ENCODE measurements at places on chromosomes 4 and X.
A peak's percentile ranks its signal among the peaks of the same experiment; 100 is the strongest.

- no peak for DNase-seq
Observed at GRCh38 chr4:121510341-121510874, 129.6 kb upstream of the QRFPR start.

DNA sequence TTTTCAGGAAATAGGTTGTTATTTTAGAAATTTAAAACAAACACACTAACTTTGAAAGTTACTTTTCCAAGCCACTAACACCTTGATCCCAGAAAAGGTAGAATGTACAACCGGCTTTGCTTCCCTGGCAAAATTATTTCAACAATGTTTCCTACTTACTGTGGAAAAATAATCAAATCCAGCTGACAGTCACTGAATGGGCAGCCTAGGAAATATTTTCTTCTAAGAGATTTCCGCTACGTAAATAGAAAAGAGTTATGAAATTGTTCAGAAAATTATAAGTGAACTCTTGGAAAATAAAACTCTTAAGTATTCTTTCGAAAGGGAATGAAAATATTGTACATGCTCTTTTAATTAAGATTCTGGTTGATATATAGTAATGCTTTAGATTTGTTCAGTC is 195.7 kb downstream of the GASK1B start:
- no peak for DNase-seq

DNA sequence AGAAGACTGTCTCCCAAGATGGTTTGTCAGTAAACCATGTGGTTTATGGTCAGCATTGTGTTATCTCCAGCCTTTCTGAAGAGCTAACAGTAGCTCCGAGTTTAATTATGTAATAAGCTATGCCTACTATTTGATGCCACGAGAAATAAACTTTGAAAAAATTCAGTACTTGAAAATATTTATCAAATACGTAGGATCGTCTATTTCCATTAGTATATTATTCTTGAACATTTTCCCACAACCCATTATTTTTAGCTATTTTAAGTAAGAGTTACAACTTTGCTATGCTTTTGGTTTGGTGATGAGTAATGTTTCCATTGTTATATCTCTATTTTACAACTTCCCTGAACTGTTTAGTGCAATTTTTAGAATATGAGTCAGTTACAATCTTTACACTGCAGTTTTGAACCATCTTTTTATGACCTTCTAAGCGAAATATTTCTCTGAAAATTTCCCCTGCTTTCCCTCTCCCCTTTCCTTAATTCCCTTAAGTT is 44.5 kb upstream of the TRIM2 start:
- peak; percentile 19 for DNase-seq

- DNase-seq = peak; percentile 58
Observed at GRCh38 chrX:7889680-7890079, 37.5 kb downstream of the PNPLA4 start.

DNA sequence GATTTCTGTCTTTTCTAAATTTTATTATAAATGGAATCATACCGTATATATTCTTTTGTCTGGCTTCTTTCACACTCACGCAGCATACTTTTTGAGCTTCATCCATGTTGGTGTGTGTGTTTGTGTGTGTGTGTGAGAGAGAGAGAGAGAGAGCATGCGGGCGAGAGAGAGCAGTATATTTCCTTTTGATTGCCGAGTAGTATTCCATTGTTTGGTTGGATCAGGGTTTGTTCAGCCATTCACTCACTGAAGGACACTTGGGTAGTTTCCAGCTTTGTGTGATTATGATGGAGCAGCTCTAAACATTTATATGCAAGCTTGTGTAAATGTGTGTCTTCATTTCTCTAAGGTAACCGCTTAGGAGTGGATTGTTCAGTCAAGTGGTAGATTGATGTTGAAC is 3.1 kb upstream of the L1CAM start:
- DNase-seq = no peak

GRCh38 chr4:28488021-28488420 is 1627.4 kb downstream of the STIM2 start:
- no peak for DNase-seq

DNA sequence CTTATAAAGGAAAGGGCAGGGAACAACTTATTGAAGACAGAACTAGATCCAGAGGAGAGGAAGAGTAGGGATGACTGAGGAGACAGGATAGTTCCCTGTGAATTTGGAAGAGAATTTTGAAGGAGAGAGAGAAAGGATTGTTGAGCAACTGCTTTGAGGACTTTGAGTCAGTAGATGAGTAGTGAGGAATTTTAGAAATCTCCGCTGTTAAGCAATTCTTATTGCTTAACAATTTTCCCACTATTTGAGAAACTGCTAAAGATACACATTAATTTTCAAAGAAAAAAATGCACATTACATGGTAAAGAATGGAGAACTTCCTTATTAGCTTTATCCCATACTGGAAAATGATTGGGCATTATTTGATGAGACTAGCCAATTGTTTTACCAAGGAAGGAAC is 116.3 kb upstream of the NRK start:
- peak; percentile 58 for DNase-seq

- DNase-seq = no peak
Observed at GRCh38 chr4:150817017-150817416, 198.1 kb downstream of the LRBA start.

GRCh38 chr4:70734168-70734954 is 12.6 kb downstream of the RUFY3 start:
- peak; percentile 64 for DNase-seq

GRCh38 chr4:184188443-184189400 is 29.0 kb downstream of the ENPP6 start:
- DNase-seq = no peak

DNA sequence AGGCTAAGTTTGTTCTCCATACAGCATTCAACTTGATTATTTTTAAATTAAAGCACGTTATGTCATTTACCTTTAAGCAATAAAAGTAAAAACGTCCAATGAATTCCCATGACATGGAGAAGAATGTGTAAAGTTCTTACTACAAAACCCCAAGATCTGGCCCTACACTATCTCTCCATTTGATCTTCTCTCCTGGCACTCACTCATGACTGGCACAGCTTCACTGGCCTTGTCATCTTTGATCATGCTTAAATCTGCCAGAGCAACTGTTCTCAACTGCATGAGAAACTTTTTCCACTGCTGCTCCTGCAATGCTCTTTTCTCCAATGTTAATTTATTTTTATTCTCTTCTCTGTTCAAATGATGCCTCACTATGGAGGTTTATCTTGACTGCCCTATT is 1109.0 kb upstream of the IGFBP7 start:
- DNase-seq = no peak

DNA sequence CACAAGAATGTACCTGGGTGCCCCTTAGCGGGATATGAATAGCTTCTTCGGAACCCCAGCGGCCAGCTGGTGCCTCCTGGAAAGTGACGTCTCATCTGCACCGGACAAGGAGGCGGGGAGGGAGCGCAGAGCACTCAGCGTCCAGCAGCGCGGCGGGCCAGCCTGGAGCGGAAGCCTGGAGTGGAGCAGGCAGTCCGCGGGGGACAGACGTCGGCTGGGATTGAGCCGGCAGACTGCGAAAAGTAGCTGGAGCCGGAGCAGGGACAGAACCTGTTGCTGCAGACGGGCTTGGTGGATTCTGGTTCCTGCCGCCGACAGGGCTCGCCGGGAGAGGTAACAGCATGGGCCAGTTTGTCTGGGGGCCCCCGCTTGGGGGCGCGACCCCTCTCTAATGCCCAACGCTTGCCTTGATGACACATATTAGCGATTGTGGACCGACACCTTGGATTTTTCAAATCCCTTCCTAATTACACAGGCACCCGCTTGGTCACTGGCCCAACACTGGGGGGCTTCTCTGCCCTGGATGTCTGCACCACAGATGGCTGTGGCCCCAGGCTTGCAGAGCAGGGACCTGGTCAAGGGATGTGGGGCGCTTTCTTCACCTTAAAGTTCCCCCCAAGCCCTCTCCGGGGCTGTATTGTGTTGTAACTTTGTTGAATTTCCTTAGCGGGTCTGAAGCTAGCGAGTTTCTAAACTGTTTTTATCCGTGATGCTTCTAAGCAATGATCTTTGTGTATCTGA is at the start of gene NPFFR2:
NPFFR2 (plus strand) TSS at position 133 of the 741 bp plus-strand sequence. CDS start 96,592 bp downstream, outside the sequence.
- DNase-seq = peak; percentile 49

- DNase-seq = no peak
Observed at GRCh38 chrX:136165406-136165805, 18.1 kb downstream of the FHL1 start.

- no peak for DNase-seq
Observed at GRCh38 chr4:115723621-115724020, 610.2 kb upstream of the NDST4 start.

- DNase-seq = peak; percentile 88
Observed at GRCh38 chr4:7805533-7806337, 133.9 kb downstream of the AFAP1 start.

DNA sequence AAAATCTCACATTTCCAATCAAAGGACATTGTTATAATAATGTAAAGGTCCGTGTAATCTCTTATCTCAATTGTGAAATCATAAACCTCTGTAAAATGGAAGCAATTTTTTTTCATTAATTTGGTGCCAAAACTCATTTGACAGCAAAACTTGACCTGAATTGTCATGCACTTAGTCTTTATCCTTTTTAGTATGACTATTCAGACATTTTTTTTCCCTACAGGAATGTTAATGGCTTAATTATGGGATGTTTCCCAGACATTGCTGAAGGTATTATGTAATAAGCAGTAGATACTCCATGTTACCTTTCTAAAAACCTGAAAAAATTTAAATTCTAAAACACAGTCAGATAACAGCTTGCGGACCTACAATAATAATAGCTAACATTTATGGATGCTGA is 228.9 kb downstream of the LHFPL1 start:
- no peak for DNase-seq

GRCh38 chr4:43990551-43990950 is 458.1 kb downstream of the KCTD8 start:
- no peak for DNase-seq

- no peak for DNase-seq
Observed at GRCh38 chrX:123330229-123330942, 146.3 kb downstream of the GRIA3 start.

DNA sequence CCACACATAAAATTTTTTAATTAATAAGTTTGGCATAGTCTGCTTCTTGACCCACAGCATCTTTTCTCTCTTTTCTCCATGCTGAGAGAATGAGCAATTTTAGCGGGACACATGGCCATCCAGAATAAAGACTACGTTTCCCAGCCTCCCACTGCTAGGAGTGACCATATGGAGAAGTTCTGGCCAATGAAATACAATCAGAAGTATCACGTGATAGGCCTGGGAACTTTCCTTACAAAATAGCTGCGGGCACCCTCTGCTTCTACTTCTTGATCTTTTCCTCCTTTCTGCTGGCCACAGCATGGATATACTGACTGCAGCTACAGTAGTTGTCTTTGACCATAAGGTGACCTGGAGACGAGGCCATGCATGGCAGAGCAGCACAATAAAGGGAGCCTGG is 348.0 kb downstream of the BCOR start:
- no peak for DNase-seq

- no peak for DNase-seq
Observed at GRCh38 chr4:84001876-84002569, 466.1 kb downstream of the GPAT3 start.

DNA sequence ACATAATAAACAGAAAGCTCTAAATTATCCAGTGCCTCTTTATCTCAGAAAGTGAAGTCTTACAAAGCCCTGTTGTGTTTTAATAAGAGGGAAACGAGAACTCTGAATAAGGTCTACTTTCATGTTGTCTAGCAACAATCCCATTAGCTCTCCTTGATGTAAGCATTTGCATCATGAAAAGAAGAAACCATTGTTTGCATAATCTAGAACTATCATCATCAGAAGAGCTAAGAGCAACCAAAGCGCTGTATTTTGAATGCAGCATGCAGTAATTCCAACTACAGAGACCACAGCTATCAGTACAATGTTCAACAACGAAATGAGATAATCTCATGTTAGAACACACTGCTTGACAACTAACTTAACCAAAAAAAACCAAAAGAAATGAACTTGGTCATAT is 257.1 kb downstream of the CAMK2D start:
- no peak for DNase-seq

DNA sequence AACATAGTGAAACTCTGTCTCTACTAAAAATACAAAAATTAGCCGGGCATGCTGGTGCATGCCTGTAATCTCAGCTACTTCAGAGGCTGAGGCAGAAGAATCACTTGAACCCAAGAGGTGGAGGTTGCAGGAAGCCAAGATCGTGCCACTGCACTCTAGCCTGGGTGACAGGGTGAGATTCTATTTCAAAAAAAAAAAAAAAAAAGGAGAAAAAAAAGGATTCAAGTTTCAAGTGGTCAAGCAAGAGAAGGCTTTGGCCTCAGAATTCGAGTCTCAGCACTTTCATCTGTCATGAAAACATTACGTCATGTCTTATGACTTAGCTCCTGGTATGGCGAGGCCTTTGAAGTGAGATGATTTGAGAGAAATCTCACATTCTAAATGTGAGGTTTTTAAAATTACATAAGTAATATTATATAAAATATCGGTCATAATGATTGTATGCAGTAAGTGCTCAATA is 21.2 kb upstream of the DHRSX start:
- DNase-seq = no peak

DNA sequence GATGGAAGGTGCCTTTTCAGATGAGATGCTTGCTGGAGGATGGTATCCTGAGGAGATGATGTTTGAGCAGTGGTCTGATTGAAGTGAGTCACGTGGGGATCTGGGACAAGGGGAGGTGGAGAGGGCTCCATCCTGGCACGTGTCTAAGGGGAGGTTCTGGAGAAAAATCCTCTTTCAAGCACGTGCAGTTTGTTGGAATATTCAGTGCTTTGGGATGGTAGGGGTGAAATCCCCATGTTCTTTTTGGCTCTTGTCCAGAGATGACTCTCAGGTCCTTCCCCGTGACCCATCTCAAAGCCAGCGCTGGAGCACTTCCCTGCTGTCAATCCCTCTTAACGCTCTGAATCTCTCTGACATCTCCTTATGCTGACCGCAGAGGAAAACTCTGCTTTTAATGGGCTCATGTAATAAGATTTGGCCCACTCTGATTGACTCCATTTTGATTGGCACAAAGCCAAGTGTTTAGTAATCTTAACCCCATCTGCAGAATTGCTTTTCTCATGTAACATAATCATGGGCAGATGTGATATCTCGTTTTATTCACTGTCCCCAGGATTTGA is 10.8 kb upstream of the KLKB1 start:
- DNase-seq = no peak

- DNase-seq = no peak
Observed at GRCh38 chrX:97159916-97160800, 276.4 kb downstream of the RPA4 start.

GRCh38 chr4:35772291-35772690 is 472.0 kb downstream of the ARAP2 start:
- DNase-seq = peak; percentile 91

DNA sequence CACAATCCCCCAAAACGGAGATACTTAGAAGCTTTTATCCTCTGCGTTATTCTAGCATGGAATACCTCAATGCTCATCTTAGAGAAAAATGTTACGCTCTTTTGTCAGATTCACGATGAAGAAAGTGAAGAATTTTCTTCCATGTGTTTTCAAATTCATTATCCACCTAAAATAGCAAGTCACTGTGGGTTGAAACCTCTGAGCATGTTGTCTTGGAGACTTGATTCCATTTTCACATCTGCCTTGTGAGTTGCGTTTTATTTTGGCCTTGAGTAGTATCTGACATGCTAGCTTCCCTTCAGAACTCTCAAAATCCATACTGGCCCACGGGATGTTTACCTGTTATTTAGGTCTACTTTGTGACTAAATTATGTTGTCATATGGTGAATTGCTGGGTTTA is 66.3 kb downstream of the C4orf46 start:
- no peak for DNase-seq

Measured in epithelial cell of esophagus (primary cell).